ENCODE measurements at places on chromosomes 6 and 20.

- no peak for DNase-seq
Measured at GRCh38 chr6:24780206-24780605, 5.5 kb downstream of the GMNN start.

- DNase-seq: no peak
Measured at GRCh38 chr20:4328541-4328940, 313.2 kb upstream of the RNF24 start.

DNA sequence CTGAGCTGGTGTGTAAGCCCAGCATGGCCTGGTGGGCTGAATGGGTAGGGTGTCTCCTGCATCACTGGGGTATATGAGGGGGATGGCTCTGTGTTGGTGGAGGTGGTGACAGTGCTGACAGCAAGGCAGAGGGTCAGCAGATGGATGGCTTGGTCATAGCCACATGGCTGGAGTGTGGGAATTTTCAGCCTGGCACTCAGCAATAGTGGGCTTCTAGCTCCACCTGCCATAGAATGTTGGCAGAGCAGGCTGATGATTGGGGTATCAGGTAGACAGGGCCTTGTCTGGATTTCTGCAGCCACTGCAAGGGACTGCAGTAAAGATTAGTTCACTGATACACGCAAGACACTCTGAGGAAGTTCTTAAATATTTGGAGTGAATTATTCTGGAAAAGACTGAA, 137.5 kb upstream of the BACH2 start:
- no peak for DNase-seq

DNA sequence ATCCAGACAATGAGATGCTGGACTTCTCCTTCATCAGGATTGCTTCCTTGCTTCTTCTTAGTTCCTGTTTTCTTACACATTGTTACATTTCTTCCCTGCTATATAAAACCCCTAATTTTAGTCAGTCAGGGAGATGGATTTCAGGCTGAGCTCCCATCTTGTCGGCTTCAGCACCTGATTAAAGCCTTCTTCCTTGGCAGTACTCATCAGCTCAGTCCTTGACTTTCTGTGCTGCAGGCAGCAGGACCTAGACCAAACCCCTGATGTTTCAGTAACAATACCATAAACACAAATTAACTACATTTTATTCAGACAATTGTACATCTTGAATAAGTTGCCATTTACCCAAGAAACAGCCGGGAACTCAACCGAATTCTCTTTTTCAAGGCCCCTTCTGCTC, 156.4 kb upstream of the RREB1 start:
- DNase-seq: no peak

Measured in retina (tissue), 1 donor.